Thyroid gland (tissue), 4 donors: ENCODE measurements at places on chromosomes 2 and 18. TPM values are rescaled to one million over a fixed set of nuclear protein-coding genes. Genes with fewer than 3 reads are reported as not detected.
A peak's percentile ranks its signal among the peaks of the same experiment; 100 is the strongest.

GRCh38 chr2:210421916-210422315, 54.6 kb downstream of the LANCL1 start:
- DNase-seq, result no peak
- no peak overlapping the region for H3K4me3 ChIP-seq
- H3K4me1 ChIP-seq, result no peaks in the 10 kb centered on the region
- no peak overlapping the region for H3K27ac ChIP-seq

TMEM87B gene
- total RNA-seq, result 30.6 TPM

DNA sequence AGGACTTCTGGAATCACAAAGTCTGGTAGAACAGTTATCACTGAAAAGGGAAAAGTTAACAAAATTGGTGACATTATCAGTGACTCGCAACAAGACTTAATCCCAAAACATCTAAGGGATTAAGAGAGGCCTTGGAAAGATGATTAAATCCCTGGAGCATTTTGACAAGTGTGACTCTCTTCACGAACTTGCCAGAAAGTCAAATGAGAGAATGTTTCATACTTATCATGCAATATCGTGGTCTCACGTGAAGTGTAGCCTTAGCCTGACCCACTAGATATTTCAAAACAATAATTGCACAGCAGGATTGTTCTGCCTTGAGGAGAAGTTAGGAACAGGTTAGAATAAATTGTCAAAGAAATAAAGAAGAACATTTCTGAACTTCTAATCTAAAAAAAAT, 104.5 kb downstream of the COL6A3 start:
- peaks cover 3% of the 10 kb centered on the region for H3K4me1 ChIP-seq
- H3K27ac ChIP-seq, result peak overlapping the region; percentile 57
- no peaks in the 10 kb centered on the region for H3K27me3 ChIP-seq
- no peak overlapping the region for H3K4me3 ChIP-seq
- no peaks in the 10 kb centered on the region for H3K36me3 ChIP-seq
- DNase-seq, result no peak

- H3K4me1 ChIP-seq, result peaks cover 16% of the 10 kb centered on the region
- H3K27me3 ChIP-seq, result no peaks in the 10 kb centered on the region
- no peaks in the 10 kb centered on the region for H3K36me3 ChIP-seq
- peak overlapping the region; percentile 74 for H3K4me3 ChIP-seq
- peak; percentile 85 for DNase-seq
These were observed 779 bp upstream of the TRIB2 start for GRCh38 chr2:12716032-12716281.

GRCh38 chr2:54757500-54757899, 34.0 kb downstream of the EML6 start:
- H3K27ac ChIP-seq, result no peak overlapping the region
- no peaks in the 10 kb centered on the region for H3K36me3 ChIP-seq
- peaks cover 5% of the 10 kb centered on the region for H3K4me1 ChIP-seq
- no peak for DNase-seq
- no peak overlapping the region for H3K4me3 ChIP-seq

CD8B gene
- 0.54 TPM for total RNA-seq

DNA sequence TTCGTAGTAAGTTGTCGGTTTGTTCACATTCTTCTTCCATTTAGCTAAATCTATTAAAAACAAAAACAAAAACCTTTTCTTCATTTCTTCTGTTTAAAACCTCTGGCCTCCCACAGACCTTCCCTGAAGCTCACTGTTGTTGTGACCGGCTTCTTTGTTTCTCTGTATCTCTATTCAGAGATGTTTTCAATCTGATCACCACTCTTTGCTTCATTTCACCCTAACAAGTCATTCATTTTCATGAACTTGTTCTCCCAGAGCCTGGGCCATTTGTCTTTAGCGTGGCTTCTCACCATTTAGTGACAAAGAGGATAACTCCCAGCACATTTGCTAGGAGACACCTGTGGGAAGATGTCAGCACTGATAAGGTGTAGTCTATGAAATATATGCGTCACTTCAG, 794.2 kb downstream of the ERBB4 start:
- H3K36me3 ChIP-seq, result no peaks in the 10 kb centered on the region
- H3K27ac ChIP-seq, result no peak overlapping the region
- no peak overlapping the region for H3K4me3 ChIP-seq
- no peak for DNase-seq

DNA sequence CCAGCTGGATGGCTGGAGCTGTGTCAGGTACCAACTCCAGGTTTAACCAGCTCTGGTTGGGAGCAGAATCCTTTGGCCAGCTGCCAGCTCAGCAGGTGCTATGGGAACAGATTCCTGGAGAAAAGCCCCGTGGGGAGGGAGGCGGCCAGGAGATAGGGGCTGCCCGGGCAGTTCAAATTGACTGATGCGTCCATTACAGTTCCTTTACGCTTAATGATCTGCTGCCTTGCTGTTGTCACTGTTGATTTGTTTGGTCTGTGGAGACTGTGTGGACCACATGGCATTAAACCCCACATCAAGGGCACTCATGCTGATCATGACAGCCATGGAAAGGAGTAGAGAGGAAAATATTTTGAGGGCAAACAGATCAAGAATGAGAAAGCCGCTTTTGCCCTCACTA, 200.0 kb downstream of the TSN start:
- H3K27ac ChIP-seq, result no peak overlapping the region
- H3K36me3 ChIP-seq, result no peaks in the 10 kb centered on the region
- no peak overlapping the region for H3K4me3 ChIP-seq
- no peaks in the 10 kb centered on the region for H3K27me3 ChIP-seq

DNA sequence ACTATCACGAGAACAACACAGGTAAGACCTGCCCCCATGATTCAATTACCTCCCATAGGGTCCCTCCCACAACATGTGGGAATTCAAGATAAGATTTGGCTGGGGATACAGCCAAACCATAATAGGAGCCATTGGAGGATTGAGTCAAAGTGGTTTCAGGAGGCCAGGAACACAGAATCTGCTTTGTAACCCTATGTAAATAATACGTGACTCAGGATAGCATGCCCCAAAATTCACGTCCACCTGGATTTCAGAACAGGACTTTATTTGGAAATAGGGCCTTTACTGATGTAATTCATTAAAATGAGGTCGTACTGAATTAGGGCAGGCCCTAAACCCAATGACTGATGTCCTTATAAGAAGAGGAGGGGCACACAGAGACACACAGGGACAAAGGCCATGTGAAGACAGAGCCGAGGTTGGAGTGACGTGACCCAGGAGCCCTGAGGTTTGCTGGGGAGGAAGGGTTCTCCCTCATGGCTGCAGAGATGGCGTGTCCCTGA, 16.0 kb upstream of the CNDP2 start:
- no peak overlapping the region for H3K27ac ChIP-seq

GRCh38 chr2:235579128-235579527, 85.3 kb downstream of the AGAP1 start:
- H3K27ac ChIP-seq, result no peak overlapping the region
- H3K4me1 ChIP-seq, result peaks cover 14% of the 10 kb centered on the region
- H3K27me3 ChIP-seq, result no peaks in the 10 kb centered on the region

GRCh38 chr2:192124571-192124970, 70.2 kb downstream of the TMEFF2 start:
- H3K27ac ChIP-seq, result no peak overlapping the region
- DNase-seq, result no peak
- no peak overlapping the region for H3K4me3 ChIP-seq
- peaks cover 17% of the 10 kb centered on the region for H3K4me1 ChIP-seq

CYS1 gene
- 47.2 TPM for total RNA-seq

WDR75 gene
- 75.2 TPM for total RNA-seq

DNA sequence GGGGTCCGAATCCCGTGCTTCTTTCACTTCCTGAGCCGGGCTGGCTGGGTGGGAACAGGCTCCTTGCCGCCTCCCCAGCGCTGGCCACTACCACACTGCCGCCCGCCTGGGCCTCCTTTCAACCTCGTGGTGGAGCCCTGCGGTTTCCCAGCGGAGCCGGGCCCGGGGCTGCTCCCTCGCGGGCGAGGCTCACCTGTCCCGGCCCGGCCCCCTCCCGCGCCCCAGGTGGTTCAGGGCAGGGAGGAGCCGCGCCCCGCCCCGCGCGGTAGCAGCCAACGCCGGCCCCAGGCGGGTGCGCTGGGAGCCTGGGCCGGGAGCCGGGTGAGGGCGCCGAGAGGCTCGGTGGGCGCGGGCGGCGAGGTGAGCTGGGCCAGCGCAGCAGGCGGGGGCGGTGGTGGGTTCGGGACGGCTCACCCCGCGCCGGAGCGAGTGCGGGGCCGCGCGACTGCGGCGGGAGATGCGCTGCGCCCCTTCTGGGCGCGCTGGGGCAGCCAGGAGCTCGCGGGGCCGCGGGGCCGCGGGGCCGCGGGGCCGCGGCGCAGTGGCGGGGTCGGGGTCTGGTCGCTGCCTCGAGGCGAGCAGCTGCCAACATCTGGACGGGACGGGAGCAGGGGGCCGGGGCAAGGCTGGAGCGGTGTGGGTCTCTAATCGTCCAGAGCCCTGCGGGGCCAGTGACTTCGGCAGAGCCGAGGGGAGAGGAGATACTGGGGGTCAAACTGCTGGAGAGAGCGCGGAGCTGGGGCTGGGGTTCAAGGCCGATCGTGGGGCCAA, at the start of gene LYPD6B:
LYPD6B (plus strand) TSS at position 258 of the 771 bp plus-strand sequence. CDS start 92,250 bp downstream, outside the sequence.
- no peak within 1 kb of the TSS for H3K27ac ChIP-seq
- H3K4me3 ChIP-seq, result no peak within 1 kb of the TSS
- DNase-seq, result peak; percentile 26
- H3K36me3 ChIP-seq, result no peaks in the 10 kb centered on the region

- no peak for DNase-seq
- no peak overlapping the region for H3K27ac ChIP-seq
- no peak overlapping the region for H3K4me3 ChIP-seq
- no peaks in the 10 kb centered on the region for H3K27me3 ChIP-seq
- H3K36me3 ChIP-seq, result no peaks in the 10 kb centered on the region
These were observed 179.4 kb downstream of the IRS1 start for GRCh38 chr2:226620176-226620575.

TXNDC9 gene
- 52.5 TPM for total RNA-seq

- H3K27ac ChIP-seq, result no peak overlapping the region
- no peaks in the 10 kb centered on the region for H3K36me3 ChIP-seq
- no peaks in the 10 kb centered on the region for H3K27me3 ChIP-seq
These were observed 175.3 kb downstream of the GFPT1 start for GRCh38 chr2:69211686-69212085.

- no peak overlapping the region for H3K27ac ChIP-seq
- no peak overlapping the region for H3K4me3 ChIP-seq
- no peaks in the 10 kb centered on the region for H3K4me1 ChIP-seq
- no peak for DNase-seq
- no peaks in the 10 kb centered on the region for H3K36me3 ChIP-seq
These were observed 13.3 kb downstream of the CHRNA1 start for GRCh38 chr2:174750923-174751441.

RND3 gene
- total RNA-seq, result 16.4 TPM

SCYGR8 gene
- not detected for total RNA-seq

LOXHD1 gene
- total RNA-seq, result 0.11 TPM

FAM237A gene
- total RNA-seq, result not detected

- no peak overlapping the region for H3K4me3 ChIP-seq
- no peaks in the 10 kb centered on the region for H3K36me3 ChIP-seq
- H3K27me3 ChIP-seq, result no peaks in the 10 kb centered on the region
- H3K27ac ChIP-seq, result no peak overlapping the region
- H3K4me1 ChIP-seq, result no peaks in the 10 kb centered on the region
- no peak for DNase-seq
These were observed 78.5 kb downstream of the SPHKAP start for GRCh38 chr2:228102949-228103348.

DNA sequence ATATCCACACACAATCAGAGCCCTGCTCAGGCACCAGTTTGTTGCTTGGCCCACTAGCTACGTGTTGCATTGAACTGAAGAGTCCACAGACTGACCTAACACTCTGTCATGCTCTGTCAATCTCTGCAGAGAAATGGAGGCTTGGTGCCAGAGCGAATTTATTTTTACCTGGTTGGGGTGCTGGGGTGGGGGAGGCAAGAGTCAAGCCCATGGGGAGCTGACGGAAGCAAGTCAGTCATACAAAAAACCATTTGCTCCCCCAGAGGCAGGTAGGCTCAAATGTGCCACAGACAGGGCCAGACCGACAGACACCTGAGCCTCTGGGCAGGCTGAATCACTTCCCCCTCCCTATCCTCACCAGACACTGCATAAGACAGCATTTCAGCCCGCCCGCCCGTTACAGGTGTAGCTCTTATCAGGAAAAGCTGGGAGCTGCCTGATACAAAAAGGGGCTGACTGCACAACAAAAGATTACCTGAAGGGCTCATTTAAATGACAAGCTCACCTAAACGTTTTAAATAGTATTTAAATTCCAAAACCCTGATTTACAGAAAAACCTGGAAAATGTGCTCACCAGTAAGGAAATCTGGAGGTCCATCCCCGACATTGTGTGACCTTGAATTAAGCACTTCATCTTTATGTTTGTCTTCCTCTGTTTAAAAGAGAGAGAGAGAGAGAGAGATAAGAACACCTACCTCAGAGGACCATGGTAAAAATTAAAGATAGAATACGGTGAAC, 2.1 kb upstream of the PCBP1 start:
- DNase-seq, result peak; percentile 90
- peaks cover 4% of the 10 kb centered on the region for H3K36me3 ChIP-seq
- peak overlapping the region; percentile 100 for H3K27ac ChIP-seq
- H3K27me3 ChIP-seq, result no peaks in the 10 kb centered on the region
- H3K4me1 ChIP-seq, result peaks cover 61% of the 10 kb centered on the region
- no peak overlapping the region for H3K4me3 ChIP-seq

GRCh38 chr2:46003903-46004473, 293.2 kb upstream of the EPAS1 start:
- DNase-seq, result no peak
- no peak overlapping the region for H3K27ac ChIP-seq
- no peaks in the 10 kb centered on the region for H3K36me3 ChIP-seq
- peaks cover 39% of the 10 kb centered on the region for H3K4me1 ChIP-seq
- H3K4me3 ChIP-seq, result no peak overlapping the region

MBD1 gene
- total RNA-seq, result 95.7 TPM

IKZF2 gene
- total RNA-seq, result 47.2 TPM

GRCh38 chr18:57113799-57114420, 33.0 kb upstream of the BOD1L2 start:
- no peak for DNase-seq
- H3K4me1 ChIP-seq, result no peaks in the 10 kb centered on the region
- H3K27ac ChIP-seq, result no peak overlapping the region

GRCh38 chr2:73489053-73489452, 103.4 kb downstream of the ALMS1 start:
- no peak overlapping the region for H3K4me3 ChIP-seq
- no peak overlapping the region for H3K27ac ChIP-seq
- peaks cover 6% of the 10 kb centered on the region for H3K36me3 ChIP-seq
- no peaks in the 10 kb centered on the region for H3K4me1 ChIP-seq
- no peaks in the 10 kb centered on the region for H3K27me3 ChIP-seq

DNA sequence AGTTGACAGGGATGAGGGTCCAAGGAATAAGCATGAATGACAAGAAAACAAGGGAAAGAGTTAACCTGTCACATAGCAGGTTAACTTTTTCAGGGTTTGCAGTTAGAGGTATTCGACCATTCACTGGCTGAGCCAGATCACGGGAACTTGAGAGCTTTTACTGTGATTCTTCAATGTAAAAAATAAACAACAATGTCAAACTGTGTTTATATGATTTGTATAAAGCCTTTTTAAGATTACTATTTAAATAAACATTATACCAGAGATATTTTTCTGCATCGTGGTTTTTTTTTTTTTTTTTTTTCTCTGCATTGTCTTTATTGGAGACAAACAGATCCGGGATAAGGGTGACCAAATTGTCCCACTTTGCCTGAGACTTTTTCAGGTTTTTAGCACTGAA, 115.6 kb downstream of the NRP2 start:
- H3K4me1 ChIP-seq, result no peaks in the 10 kb centered on the region
- H3K36me3 ChIP-seq, result no peaks in the 10 kb centered on the region

- peaks cover 33% of the 10 kb centered on the region for H3K4me1 ChIP-seq
- no peaks in the 10 kb centered on the region for H3K27me3 ChIP-seq
- no peaks in the 10 kb centered on the region for H3K36me3 ChIP-seq
These were observed 107.0 kb downstream of the MGAT5 start for GRCh38 chr2:134360745-134361487.

MOGAT1 gene
- not detected for total RNA-seq

- H3K36me3 ChIP-seq, result no peaks in the 10 kb centered on the region
- no peak for DNase-seq
- no peak overlapping the region for H3K4me3 ChIP-seq
- no peaks in the 10 kb centered on the region for H3K27me3 ChIP-seq
- no peak overlapping the region for H3K27ac ChIP-seq
These were observed 39.6 kb downstream of the FTCDNL1 start for GRCh38 chr2:199811346-199811745.
